Adrenal gland (tissue), 19 donors: ENCODE measurements at places on chromosomes 16 and 17. TPM values are rescaled to one million over a fixed set of nuclear protein-coding genes. Genes with fewer than 3 reads are reported as not detected.

DNA sequence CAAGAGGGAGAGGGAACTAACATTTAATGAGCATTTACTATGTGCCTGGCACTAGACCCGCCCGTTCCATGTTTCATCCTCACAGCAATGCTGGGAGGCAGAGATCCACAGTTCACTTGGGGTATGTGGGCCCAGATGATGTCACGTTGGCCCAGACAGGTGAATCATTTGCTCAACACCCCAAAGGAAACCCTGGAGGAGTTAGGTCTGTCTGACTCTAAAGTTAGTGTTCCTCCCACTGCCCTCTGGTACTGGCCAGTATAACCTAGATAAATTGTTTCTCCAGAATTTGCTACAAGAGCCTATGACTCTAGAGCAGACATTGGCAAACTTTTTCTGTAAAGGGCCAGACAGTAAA is 164.6 kb downstream of the VPS53 start:
- H3K36me3 ChIP-seq, result peaks cover 19% of the 10 kb centered on the region
- no peak overlapping the region for H3K4me3 ChIP-seq
- no peak overlapping the region for H3K27ac ChIP-seq
- no peaks in the 10 kb centered on the region for H3K27me3 ChIP-seq

DNA sequence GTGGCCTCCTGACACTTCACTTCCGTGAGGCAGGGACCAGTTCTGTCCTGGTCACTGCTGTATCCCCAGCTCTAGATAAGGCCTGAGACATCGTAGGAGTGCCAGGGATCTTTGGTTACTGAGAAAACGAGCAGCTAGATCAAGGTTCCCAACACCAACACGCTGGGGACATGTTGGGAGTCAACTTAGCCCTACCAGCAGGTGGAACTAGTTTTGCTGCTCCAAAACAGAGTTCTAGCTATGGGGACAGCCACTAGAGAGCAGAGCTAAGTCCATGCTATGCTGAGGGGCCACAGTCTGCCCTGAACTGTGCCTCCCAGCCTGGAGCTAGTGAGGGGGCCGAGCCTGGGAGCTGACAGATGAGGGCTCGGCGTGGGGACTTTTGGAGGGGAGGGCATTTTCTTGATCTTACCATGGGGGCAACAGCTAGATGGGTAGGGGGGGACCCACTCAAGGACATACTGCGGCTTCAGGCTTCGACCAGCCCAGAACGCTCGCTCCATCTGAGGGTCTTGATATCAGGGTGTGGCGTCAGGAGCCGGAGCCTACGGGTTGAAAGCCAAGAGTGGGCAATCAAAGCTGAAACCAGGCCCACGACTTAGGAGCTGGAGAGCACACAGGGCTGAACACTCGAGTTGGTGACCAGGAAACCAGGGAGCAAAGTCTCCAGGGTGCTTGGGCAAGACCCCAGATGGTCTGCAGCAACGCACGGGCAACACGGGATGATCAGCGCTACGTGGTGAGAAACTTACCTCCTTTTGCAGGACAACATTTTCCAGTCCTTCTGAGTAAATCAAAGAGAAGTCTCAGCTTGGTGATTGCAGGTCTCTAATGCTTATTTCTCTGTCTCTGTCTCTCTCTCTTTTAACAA is 13.4 kb downstream of the SNX20 start:
- H3K4me1 ChIP-seq, result no peaks in the 10 kb centered on the region
- H3K27me3 ChIP-seq, result no peaks in the 10 kb centered on the region
- H3K36me3 ChIP-seq, result no peaks in the 10 kb centered on the region

GRCh38 chr17:33179151-33179550 is 113.9 kb downstream of the ASIC2 start:
- no peak for DNase-seq
- no peak overlapping the region for H3K4me3 ChIP-seq
- H3K4me1 ChIP-seq, result no peaks in the 10 kb centered on the region
- peaks cover 2% of the 10 kb centered on the region for H3K27me3 ChIP-seq
- no peaks in the 10 kb centered on the region for H3K36me3 ChIP-seq

GRCh38 chr17:67982686-67983382 is 13.4 kb downstream of the C17orf58 start:
- H3K27ac ChIP-seq, result no peak overlapping the region
- DNase-seq, result no peak
- H3K27me3 ChIP-seq, result no peaks in the 10 kb centered on the region
- no peaks in the 10 kb centered on the region for H3K36me3 ChIP-seq

Gene NRN1L
- 0.81 TPM for total RNA-seq

Gene OSGIN1
- total RNA-seq, result 19.6 TPM

Gene OTOP2
- not detected for total RNA-seq
